Activated naive CD8-positive, alpha-beta T cell treated with anti-CD3 and anti-CD28 coated beads, Interleukin-2, amount 50 U/mL, for 16 hours (primary cell): ENCODE measurements at places on chromosomes 3 and 15.

GRCh38 chr15:38307251-38307650 lies 54.6 kb downstream of the SPRED1 start:
- no peak for DNase-seq

DNA sequence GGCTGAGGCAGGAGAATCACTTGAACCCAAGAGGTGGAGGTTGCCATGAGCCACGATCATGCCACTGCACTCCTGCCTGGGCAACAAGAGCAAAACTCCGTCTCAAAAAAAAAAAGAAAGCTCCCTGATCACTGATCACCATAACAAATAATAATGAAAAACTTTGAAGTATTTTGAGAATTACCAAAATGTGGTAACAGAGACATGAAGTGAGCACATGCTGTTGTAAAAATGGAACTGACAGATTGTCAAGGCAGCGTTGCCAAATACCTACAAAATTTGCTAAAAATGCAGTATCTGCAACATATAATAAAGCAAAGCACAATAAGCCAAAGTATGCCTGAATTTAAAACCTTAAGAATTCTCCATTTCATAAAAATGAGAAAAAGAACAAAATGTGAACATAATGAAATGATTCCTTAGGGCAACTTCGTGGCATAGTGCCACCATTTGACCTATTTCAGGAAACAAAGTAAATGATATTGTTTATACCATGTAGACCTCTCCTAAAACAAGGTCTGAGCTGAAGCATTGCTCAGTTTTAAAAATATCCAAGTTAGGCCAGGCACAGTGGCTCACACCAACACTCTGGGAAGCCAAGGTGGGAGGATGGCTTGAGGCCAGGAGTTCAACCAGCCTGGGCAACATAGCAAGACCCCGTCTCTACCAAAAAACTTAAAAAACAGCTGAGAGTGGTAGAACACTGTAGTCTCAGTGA lies 5.8 kb downstream of the USP4 start:
- no peak for DNase-seq

- no peak for DNase-seq
Observed at GRCh38 chr3:9600597-9600996, 47.0 kb upstream of the LHFPL4 start.

GRCh38 chr3:56811546-56812202 lies 9.9 kb upstream of the ARHGEF3 start:
- no peak for DNase-seq

DNA sequence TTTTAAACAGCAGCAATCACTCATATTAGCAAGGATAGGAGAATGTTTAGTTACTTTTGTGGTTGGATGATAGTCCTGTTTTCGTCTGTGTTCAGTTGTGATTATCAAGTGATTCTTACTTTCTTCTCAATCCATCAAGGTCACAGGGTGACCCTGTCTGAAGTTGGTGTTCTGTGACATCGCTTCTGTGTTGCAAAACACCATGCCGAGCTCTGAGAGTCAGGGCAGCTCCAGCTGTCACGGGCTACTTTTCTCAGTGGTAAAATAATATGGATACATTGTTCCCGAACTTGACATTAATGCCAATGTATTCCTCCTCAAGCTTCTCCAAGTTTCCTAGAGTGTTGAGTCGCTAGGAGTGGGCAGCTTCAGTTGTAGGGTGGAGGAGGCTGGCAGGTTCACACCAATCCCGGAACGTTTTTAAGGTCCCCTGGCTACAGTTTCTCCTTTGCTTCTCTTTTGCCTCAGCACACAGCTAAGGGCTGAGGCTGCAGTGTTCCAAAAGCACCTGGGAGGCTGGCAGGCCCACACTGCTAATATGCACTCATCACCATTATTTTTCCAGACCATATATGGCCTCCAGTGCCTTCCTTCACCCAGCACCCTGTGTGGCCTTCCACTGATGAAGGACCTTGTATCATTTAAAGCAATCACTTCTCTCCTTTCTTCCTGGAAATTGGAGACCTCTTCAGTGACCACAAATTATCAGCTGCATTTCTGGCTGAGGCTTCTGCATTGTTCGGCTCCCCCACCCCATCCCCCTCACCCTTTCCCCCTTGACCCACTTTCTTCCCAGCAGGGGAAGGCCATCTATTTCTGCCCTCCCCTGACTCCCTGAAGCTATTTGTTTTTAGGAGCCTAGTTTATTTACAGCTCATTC lies 25.8 kb downstream of the COLQ start:
- no peak for DNase-seq

DNA sequence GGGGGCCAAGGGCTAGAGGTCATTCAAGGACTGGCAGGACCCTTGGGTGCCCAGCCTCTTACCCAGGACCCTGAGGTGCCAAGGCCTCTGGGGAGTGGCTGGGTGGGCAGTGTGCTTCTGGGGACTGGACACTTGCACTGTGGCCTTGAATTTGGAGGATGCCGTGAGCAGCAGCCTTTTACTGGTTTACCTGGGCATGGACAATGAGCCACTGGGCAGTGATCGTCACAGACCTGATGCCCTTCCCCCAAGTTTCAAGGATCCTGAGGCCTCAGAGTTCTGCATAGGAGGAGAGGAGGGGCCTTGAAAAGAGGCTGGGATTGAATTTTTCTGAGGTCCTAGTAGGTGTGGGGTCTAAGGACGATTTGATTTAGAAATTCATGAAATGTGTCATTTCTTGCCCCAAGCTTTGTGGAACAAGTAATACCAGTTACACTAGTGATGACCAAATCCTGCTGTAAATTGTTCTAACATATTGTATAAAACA lies 146.1 kb upstream of the TPM1 start:
- DNase-seq: no peak

GRCh38 chr15:70512772-70513362 lies 250.5 kb downstream of the UACA start:
- DNase-seq: no peak

DNA sequence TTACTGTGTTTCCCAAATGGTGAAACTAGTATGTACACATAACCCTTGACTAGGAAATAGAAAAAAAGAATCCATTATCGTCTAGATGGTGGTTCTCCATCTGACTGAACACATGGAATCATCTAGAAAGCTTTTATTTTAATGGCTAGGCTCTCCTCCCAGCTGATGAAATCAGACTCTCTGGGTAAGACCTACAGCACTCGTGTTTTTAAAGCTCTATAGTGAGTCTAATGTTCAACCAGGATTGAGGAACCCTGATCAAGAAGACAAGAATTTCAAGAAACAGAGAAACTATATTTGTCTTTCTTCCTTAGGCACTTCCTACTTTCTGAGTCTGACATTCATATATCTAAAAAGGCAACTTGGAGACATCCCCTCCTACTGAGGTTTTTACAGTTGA lies 118.8 kb downstream of the TMCO5A start:
- no peak for DNase-seq

- no peak for DNase-seq
Observed at GRCh38 chr3:72909591-72909990, 21.7 kb downstream of the GXYLT2 start.

- no peak for DNase-seq
Observed at GRCh38 chr3:69259125-69259524, 126.8 kb downstream of the FRMD4B start.

DNA sequence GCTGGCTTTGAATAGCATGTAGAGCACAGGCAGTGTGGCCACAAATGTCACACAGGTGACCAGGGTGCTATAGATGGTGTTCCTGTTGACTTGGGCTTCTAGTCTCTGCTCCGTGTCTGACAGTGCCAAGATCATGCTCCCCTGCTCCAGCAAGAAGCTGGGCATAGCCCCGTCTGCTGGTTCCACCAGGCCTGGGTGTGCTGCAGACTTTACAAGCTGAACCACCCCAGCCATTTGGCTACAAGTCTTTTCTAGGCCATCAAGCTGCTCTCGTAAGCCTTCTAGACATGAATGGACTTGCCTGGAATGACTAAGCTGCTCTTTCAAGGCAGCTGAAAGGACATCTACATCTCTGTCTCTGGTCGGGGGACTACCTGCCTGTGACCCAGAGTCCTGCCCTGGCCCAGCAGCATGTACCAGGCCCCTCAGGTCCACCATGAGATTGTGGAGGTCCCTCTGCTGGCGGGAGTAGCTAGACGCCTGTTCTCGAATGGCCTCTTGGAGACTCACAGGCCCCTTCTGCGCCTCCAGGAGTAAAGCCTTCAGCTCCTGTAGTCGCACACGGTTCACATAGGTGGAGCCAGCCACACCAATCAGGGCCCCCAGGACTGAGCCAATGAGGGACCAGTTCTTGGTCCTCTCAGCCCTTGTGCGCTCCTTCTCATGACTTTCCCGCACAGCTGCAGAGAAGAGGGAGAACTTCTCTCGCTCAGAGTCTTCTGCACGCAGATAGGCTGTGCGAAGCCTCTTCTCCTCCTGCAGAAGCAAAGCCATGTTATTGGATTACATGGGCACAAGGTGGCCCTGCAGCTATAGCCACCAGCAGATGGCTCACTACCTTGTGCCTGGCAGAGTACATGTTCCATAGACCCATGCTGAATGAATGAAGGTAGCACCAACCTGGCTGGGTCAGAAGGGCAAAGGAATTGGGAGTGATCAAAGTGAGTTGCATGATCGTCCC lies 2.8 kb upstream of the PLXNB1 start:
- no peak for DNase-seq

DNA sequence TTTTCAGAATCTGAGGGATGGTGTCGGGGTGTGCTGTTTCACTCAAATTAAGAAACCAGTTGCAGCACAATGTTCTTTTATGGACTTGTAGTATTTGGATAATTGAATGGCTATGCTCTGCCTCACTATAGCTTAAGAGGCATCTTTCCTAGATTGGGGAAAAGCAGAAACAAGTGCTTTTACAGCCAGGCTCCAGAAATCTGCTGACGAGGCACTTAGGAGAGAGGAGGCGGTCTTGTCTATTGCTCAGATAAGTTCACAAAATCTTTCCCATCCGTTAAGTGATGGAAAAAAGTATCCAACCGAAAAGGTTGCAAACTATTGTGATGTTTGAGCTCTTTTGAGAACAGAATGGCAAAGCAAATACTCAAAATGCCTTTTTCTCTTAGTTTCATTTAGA lies 336.1 kb upstream of the RARB start:
- DNase-seq: no peak

DNA sequence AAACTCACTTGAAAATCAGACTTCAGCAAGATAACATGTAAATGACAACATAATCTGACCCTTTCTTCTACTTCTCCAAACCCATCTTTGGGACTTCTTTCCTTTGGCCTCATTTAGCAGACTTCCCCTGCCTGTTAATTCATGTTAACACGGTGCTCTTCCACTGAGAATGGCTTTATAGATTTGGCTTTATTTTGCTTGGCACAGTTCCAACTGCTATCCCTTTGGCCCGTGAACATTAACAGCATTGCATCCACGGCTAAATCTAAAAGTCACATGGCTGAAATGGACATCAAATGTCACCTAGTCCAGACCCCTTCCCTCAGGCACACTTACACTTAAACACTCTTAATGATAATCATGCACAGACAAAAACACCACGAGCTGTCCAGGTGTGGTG lies 3.8 kb downstream of the ZMAT3 start:
- DNase-seq: no peak

DNA sequence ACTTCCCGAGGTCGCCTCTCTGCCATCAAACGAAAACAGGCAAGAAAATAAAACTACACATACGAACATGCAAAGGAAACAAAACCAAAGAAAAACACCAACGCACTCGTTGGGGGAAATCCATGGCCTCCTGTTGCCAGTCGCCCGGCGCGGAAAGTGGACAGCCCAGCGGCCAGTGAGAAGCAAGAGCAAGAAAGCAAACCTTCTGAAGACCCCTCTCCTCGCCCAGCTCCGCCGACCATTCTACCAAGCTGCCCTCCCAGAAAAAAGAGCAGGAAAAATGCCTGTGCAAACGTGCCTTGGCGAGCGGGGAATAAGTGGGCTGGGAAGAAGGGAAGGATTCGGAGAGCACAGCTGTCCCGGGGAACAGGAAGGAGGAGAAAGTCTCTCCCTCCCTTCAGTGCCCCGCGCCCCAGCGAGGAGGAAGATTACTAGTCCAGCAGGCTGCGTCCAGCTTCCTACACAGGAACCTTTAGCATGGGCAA lies 802 bp upstream of the NECTIN3 start:
- no peak for DNase-seq

DNA sequence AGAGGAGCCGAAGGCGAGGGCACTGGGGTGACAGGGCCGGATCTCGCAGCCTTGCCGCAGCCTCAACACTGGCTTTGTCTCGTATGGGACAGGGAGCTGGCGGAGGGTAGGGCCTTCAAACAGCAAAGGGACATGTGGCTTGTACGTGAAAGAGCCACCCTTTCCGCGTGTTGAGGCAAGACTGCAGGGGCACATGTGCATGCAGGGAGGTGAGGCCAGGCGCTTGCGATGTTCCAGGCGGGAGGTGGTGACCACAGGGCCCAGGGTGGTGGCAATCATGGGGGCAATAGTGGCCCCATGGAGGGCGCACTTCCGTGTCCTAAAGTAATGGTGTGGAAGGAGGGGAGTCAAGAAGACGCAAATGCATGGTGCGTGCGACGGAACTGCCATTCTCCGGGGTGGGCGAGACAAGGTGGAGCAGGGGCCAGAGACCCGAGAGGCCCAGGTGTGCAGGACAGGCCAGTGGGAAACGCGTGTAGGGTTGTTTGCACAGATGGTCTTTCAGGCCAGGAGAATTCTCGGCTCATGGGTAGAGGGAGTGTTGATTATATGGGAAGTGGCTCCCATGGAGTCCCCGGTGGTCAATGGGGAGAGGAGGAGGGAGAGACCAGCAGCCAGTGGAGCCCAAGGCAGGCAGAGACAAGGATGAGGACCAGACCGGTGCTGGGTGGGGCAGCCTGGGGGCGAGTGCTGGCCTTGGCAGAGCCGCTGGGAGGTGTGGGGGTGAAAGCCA lies 45.8 kb upstream of the PCSK6 start:
- no peak for DNase-seq

- no peak for DNase-seq
Observed at GRCh38 chr3:159739969-159740368, 248.7 kb upstream of the IL12A start.

GRCh38 chr3:126721246-126721645 lies 17.2 kb downstream of the CHCHD6 start:
- no peak for DNase-seq

DNA sequence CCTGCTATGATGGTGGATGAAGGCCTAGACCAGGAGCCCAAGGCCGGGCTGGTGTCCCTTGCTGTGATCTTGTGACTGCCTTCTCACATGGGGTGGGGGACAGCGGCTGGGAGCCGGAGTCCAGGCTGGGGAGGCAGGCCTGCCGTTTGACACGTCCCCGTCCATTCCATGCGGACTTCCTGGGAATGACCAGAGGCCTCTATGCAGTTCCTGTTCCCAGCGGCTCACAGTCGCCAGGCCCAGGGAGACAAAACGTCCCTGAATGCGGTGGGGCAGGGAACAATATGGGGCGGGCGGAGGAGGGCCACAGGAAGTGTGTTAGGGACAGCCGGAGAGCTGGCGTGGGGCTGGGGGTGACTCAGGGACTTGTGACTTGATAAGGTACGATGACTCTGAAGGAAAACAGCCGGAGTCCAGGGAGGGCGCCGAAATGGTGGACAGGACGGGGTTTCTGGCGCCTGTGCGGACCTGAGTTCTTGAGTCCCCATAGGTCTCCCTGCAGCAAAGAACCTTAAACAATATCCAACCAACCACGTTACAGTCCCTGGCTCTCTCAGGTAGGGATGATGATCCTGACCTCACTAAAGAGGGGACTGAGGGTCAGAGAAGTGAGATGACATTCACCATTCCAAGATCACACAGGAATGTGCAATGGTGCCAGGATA lies 40.5 kb upstream of the SMAD6 start:
- DNase-seq: no peak
